ENCODE measurements at places on chromosomes 3 and 15.

- no peak for DNase-seq
Observed at GRCh38 chr15:52438047-52438446, 90.6 kb downstream of the MYO5A start.

- no peak for DNase-seq
Observed at GRCh38 chr3:120646771-120647432, 35.1 kb downstream of the HGD start.

DNA sequence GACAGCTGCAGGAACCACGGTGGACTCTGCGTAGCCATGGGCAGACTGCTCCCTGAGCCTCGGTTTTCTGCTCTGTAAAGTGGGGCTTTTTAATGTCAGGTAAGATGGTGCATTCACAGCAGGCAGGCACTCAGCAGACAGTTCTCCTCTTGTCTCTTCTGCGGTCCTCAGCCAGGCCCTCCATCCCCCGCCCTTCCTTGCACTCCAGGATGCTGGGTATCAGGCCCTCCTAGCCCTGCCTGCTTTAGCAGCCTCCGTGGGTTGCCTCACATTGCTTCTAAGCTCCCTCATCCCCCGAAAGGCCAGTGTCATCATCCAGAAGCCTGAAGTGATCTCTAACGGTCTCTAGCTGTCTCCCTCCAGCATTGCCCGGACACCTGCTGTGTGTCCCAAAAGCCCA, 115.7 kb downstream of the WNT7A start:
- no peak for DNase-seq

DNA sequence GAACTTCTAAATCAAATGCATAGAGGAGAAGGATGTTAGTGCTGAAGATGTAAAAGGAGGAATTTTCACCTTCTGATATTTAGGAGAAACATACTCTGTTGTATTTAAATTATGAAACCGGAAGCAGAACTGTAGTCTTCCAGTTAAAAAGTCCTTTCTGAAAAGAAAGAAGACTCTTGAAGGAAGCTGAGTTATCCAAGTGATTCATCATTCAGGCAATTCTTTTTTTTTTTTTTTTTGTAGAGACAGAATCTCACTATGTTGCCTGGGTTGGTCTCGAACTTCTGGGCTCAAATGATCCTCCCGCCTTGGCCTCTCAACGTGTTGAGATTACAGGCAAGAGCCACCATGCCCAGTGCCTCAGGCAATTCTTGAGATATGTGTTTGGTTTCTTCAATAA, 424.8 kb upstream of the TPM1 start:
- DNase-seq: no peak
